ENCODE measurements at places on chromosomes 3 and 15. TPM values are rescaled to one million over a fixed set of nuclear protein-coding genes. Genes with fewer than 3 reads are reported as not detected.

Gene TMEM212
- not detected for total RNA-seq

Gene SLC51A
- total RNA-seq = not detected

Gene C2CD4A
- 4.2 TPM for total RNA-seq

Gene BFSP2
- total RNA-seq = not detected

Gene PRSS50
- not detected for total RNA-seq

Gene SLC38A3
- under 0.01 TPM for total RNA-seq

Gene SEMA3G
- 61.1 TPM for total RNA-seq

Gene CCDC9B
- total RNA-seq = 28.4 TPM

Gene GABRR3
- total RNA-seq = not detected

Gene ZNF592
- total RNA-seq = 2.3 TPM

Gene GNAI2
- 452 TPM for total RNA-seq

Gene GRM2
- not detected for total RNA-seq

Gene NOX5
- not detected for total RNA-seq

Gene AP3B2
- total RNA-seq = not detected

Gene RCN2
- total RNA-seq = 68.2 TPM

Gene CTXND1
- not detected for total RNA-seq

Gene VPS8
- total RNA-seq = 59.4 TPM

Gene POPDC2
- total RNA-seq = 0.65 TPM

Gene ECT2
- 38.3 TPM for total RNA-seq

Gene C3orf85
- not detected for total RNA-seq

Gene CLDN16
- total RNA-seq = under 0.01 TPM

Gene GRIP2
- total RNA-seq = not detected

Gene GOLGA8F
- total RNA-seq = not detected

Gene LRRFIP2
- total RNA-seq = 42.6 TPM

Gene PEAK1
- 73.1 TPM for total RNA-seq

Gene PPARG
- total RNA-seq = 0.76 TPM

Gene MUSTN1
- not detected for total RNA-seq

Gene HYAL1
- 0.65 TPM for total RNA-seq

Gene SV2B
- total RNA-seq = not detected

Gene XIRP1
- total RNA-seq = not detected

Gene CACNA2D2
- not detected for total RNA-seq

Gene SLC2A2
- not detected for total RNA-seq

Gene TTLL13
- not detected for total RNA-seq

Gene CADPS
- total RNA-seq = under 0.01 TPM

Gene TEX55
- total RNA-seq = not detected

Gene C3orf49
- not detected for total RNA-seq

Gene LSG1
- total RNA-seq = 60.4 TPM

Gene PPP1R14D
- not detected for total RNA-seq

Gene IL16
- total RNA-seq = under 0.01 TPM

Gene BUB1B
- total RNA-seq = 30.2 TPM

Gene RHOV
- 0.15 TPM for total RNA-seq

Measured in epithelial cell of umbilical artery (primary cell).